Left renal cortex interstitium (tissue), 4 donors: ENCODE measurements at places on chromosomes 7 and 10.
A peak's percentile ranks its signal among the peaks of the same experiment; 100 is the strongest.

DNA sequence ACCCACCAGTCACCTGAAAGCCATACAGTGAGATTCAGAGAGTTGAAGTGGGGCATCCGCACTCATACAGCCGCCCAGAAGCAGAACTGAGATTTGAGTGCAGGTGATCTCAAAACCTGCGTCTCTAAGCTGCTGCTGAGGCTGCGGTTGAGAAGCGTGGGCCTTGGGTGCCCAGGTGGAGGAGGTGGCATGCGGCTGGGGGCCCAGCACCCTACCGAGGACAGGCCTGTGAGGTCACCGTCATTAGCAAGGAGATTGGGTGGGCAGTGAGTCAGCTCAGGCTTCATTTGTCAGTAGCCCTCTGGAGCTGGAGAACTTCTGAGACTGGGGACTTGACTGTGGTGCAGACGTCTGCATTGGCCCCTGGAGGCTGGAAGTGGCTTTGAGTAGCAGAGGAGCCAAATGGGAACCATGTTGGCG, 29.8 kb downstream of the ZMIZ1 start:
- DNase-seq, result no peak

DNA sequence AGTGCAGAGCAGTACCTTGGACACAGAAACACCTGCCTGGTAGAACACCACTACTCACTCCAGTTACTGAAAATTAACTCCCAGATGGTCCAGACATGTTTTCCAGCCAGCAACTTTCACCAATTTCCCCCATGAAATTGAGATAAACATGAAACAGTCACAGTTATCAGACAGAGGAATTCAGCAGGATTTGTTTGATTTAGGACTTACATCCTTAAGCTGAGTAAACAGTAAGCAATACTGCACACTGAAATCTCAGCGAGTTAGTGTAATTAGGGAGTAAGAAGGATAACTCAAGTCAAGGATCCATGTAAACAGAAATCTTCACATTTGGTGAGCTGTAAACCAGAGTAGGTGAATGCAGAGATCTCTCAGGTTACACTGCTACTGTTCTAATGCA, 353.5 kb downstream of the ELMO1 start:
- DNase-seq, result no peak

- DNase-seq, result peak; percentile 9
These were observed 945 bp upstream of the RHEB start for GRCh38 chr7:151520419-151521261.

DNA sequence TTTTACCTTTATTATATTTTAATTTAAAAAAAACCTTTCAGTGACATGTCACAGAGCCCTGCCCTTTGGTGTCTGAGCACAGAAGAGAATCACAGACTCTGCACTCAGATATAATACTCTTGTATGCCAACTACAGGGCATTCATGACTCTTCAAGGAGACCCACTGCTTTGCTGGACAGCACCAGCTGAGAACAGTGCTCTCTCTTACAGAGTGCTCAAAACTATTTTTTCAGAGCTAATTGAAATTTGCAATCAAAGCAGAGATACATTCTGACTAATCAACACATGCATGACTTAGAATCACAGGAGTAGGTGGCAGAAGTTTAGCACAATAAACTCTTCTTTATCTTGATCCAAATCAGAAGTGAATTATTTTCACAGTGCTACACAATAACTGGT, 99.1 kb downstream of the OSBPL3 start:
- no peak for DNase-seq

DNA sequence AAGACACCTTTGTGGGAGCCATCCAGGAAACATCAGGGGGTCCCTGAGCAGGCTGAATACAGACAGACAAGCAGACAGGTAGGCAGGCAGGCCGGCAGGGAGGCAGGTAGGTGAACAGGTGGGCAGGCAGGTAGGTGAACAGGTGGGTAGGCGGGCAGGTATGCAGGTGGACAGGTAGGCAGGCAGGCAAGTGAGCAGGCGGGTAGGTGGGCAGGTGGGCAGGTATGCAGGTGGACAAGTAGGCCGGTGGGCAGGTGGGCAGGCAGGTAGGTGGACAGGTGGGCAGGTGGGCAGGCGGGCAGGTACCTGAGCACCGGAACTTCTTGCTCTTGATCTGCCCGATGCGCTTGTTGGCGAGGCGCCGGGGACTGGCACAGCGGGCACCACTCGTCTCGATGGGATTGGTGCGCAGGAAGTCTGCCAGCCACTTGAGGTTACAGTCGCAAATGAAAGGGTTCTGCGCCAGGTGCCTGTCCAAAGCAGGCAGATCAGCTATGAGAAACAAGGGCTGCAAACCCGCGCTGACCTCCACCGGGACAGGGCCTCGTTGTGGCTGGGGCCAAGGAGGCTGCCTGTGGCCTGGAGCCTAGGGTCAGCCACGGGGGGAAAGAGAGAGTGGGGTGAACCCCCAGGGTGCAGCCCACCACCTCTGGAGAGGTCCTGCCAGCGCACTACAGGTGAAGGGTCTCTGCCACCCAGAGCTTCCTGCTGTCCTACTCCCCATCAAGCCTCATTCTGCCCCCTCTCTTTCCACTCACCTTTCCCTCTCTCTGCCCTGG, 136.9 kb downstream of the SLIT1 start:
- DNase-seq, result no peak

- no peak for DNase-seq
These were observed 296.7 kb downstream of the GLRX3 start for GRCh38 chr10:130432850-130433249.

- DNase-seq, result no peak
These were observed 63.0 kb downstream of the GNAI1 start for GRCh38 chr7:80197627-80198026.

GRCh38 chr7:98877692-98878364, 504 bp upstream of the TRRAP start:
- DNase-seq, result no peak

- DNase-seq, result no peak
These were observed 109.4 kb upstream of the ZNF92 start for GRCh38 chr7:65264258-65264657.

- DNase-seq, result no peak
These were observed 31.9 kb downstream of the PIP4K2A start for GRCh38 chr10:22682237-22683139.

GRCh38 chr10:124952123-124952522, 10.2 kb downstream of the ZRANB1 start:
- DNase-seq, result no peak

DNA sequence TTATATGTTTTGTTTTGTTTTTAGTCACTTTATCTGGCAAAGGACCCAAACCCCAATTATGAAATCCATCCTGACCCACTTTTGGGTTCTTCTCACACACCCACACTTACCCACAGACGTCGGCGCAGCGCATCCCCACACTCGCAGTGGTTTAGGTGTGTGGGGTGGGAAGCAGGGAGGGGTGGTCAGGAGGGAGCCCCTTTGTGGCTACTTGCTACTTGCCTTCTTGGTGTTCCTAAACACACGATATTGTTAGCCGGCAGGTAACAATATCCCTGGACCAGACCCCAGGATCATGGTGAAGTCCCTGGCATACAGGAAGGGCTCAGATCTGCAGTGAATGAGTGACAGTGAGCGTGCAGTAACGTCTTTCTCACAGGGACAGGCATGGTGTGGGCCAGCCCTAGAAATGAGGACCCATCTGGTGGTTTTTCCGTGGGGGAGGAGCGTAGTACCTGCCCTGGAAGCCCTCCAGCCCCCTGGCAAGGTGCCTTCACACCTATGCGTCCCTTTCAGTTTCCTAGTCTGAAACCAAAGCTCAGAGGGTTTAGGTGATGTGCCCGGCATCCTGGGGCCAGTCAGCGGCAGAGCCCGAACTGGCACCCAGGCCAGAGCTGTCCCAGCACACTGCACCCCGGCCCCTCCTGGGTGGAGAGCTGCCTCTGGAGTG, 4.4 kb downstream of the SPOCK2 start:
- DNase-seq, result no peak
